ENCODE measurements at places on chromosomes 4 and X.

DNA sequence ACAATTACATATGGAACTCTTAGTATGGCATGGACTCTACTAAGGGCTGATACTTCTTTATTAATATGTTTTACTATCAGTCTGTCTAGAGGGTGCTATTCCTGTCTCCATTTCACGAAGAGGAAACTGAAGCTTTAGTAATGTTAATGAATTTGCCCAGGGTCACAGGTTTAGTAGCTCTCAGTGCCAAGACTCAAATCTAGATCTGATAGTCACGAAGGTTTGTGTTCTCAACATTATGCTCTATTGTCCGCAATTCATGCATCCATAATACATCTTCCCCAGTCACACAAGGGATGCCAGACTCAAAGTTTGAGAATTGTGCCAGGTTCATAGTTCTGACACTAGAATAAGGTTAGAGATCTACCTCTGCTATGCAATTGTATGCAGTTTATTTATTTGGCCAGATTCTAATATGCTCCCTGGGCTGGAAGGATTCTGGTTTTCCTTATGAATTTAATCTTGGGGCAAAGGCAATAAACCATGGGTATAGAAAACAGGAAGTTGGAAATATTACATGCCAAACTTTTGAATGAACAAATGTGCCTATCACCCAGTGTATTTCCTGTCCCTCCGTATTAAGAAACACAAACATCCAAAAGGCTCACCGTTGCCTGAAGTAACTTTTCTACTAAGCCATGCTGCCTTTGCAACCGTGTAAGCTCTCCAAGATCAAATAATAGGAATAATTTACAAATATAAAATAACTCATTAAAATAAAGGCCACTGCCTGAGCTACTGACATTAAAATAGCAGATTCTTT lies 478.5 kb downstream of the INPP4B start:
- DNase-seq: no peak

- DNase-seq: no peak
Observed at GRCh38 chr4:102503301-102503746, 2.2 kb downstream of the NFKB1 start.

- no peak for DNase-seq
Observed at GRCh38 chr4:150938417-150938816, 76.7 kb downstream of the LRBA start.

- no peak for DNase-seq
Observed at GRCh38 chr4:139898293-139898692, 232.7 kb downstream of the MGST2 start.

- no peak for DNase-seq
Observed at GRCh38 chr4:26529479-26529878, 39.2 kb upstream of the CCKAR start.

- no peak for DNase-seq
Observed at GRCh38 chrX:41827886-41828285, 95.5 kb downstream of the CASK start.

DNA sequence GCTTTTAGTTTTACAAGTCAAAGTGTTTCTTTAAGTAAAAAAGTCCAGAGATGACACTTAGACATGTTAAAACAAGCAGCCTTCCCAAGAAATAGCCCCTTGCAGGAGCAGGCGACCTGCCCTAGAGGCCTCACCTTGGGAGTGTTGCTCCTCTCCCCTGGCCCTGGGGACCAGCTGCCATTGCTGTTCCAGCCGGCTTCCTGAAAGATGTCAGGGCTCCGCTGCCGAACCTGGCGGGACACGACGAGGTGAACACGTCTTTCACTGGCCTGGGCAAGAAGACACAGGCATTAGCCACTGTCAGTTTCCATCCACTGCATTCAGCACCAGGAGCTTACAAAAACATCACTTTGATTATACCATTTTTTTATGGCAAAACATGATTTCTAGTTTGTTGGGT lies 104.1 kb downstream of the FIP1L1 start:
- no peak for DNase-seq

Data from stimulated activated naive CD8-positive, alpha-beta T cell treated with anti-CD3 and anti-CD28 coated beads, Interleukin-15, Interleukin-2, amounts not matched to agents 100 U/mL and 50 U/mL, for 24 hours (primary cell).